NK-92 treated with Interleukin-12 subunit alpha and Interleukin-12 subunit beta, amount 100 ng/mL, for 24 hours (cell line): ENCODE measurements at places on chromosomes 2 and 18.

GRCh38 chr2:231661422-231662027 is 46.8 kb upstream of the PTMA start:
- DNase-seq: no peak

DNA sequence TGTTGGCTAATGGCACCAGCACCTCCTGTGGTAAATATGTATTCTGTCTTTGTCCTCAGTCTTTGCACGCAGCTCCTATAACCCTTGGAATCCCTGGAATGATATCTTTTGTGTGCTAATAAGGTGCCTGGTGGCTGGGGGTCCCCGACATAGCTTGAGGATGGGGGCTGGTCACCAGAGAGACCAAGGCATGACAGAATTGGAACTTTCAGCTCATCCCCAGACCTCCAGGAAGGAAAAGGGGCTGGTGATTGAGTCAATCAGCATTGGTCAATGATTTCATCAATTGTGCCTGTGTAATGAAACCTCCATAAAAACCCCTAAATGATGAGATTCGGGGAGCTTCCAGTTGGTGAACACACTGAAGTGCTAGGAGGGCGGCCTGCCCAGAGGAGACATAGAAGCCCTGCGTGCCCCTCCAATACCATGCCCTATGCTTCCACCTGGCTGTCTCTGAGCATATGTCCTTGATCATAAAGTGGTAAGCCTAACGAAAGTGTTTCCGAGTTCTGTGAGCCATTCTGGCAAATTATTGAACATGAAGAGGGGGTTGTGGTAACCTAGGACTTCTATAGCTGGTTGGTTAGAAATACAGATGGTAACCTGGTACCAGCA is 26.6 kb upstream of the KCMF1 start:
- no peak for DNase-seq

GRCh38 chr2:138059487-138060300 is 95.4 kb downstream of the HNMT start:
- DNase-seq: no peak

GRCh38 chr2:159555651-159556392 is 60.5 kb downstream of the BAZ2B start:
- no peak for DNase-seq

GRCh38 chr18:44693030-44693784 is 12.5 kb downstream of the SETBP1 start:
- no peak for DNase-seq

DNA sequence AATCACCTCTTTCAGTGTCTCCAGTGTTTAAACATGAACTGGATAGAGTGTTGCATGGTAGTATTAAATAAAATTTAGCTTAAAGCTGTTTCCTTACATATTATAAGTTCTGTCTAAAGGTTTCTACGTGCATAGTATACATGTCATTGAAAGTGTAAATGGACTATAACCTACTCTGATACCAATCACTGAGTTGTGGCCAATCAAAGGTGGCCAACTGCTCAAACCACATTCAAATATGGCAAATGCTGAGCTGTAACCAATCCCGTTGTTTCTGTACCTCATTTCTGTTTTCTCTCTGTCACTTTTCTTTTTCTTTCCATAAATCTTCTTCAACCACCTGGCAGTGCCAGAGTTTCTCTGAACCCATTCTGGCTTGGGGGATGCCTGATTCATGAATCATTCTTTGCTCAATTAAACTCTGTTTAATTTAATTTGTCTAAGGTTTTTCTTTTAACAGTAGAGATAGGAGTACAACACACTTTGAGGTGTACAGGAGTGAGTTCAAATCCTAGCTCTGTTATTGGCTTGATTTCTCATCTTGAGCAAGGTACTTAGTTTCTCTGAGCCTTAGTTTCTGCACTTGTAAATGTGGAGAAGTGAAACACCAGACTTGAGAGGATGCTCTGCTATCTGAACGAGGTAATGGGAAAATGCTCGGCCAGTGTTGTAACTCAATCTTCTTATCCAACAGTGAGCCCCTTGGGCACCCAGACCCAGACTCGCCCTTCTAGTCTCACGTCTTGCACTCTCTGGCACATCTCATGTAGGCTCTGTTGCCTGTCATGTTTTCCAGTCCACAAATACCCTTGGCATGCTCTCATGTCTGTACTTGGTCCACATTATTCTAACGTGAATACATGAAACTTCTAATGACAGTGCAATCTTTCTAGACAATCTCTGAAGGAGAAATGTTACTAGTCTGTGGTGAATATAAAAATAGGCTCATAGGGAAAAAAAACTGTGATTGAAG is 228.0 kb downstream of the PIK3C3 start:
- no peak for DNase-seq

DNA sequence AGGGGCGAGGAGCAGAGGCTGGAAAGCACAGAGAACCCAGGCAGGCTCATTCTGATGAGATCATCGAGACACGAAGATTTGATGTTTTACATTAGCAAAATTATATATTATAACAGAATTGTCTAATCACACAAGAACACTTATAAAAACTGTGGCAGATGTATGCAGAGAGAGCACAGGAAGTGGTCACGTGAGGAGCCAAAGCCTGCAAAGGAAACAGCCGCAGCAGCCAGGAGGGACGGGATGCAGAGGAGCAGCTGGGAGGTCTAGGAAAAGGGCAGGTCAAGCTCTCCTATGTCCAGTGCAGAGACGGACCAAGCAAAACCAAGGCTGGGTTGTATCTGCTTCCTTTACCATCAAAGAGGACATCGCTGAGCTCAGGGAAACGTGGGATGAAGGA is 355.1 kb upstream of the MYT1L start:
- no peak for DNase-seq

DNA sequence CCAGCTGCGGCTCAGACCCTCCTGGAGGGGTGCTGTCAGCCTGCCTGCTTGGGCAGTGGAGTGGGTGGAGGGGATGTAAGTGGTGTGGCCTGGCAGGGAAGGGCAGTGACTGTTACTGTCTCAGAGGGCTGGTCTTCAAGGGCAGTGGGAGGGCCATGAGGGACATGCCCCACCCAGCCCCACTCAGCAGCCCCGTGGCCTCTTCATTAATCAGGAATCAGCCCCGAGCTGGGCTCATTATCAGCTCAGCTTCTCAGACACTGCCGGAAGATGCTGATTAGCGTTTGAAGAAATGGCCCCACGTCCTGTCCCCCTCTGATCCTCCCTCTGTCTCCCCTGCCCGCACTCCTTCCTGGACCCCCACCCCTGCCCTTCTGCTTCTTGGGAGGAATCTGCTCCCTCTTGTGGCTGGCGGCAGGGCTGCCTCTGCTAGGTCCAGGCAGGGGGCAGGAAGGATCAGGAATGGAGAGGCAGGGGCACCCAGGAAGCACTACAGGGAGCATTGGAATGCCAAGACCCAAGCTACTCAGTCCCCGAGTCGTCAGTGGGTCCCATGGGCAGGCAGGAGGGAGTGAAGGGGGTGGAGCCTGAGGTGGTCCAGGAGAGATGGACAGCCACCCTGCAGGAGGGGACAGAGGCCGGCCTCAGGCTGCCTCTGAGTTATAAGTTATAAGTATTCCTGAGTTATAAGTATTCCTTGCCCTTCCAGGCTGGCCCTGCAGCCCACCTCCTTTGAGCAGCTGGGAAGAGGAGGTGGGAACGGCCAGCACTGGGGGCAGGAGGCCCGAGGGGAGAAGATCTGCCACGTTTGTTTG is 7.0 kb downstream of the ASIC4 start:
- no peak for DNase-seq

DNA sequence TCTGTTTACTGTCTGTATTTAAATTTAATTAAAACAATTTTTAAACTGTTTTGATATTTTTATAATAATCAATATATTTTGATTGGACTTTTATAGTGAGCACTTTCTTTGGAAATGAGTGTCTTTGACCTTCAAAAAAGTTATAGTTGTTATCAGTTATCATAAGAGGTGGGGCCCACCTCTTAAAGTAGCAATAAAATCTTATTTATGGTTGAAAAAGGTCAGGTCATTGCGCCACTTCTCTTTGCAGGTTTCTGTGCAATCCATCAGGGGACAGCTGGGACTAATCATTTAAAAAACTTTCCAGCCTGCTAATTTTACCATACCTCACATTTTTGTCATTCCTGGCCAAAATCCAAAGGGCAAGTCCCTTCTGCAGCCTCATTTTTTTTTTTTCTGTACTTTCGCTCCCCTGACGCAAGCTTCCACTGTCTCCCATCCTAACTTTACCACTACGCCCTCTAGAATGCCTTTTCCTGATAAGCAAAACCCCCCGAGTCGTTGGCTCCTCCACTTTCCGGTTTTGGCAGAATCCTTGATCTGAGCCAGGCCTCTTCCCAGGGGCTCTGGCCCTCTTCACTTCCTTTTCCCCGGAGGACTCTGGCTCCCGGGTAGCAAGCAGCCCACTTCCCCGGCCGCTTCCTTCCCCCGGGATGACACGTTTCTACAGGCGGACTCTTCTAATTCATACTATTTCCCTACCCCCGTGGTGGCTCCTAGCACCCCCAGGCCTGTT is 1.1 kb upstream of the SEH1L start:
- DNase-seq: no peak

GRCh38 chr18:23171581-23172156 is 36.4 kb downstream of the CABLES1 start:
- DNase-seq: no peak

DNA sequence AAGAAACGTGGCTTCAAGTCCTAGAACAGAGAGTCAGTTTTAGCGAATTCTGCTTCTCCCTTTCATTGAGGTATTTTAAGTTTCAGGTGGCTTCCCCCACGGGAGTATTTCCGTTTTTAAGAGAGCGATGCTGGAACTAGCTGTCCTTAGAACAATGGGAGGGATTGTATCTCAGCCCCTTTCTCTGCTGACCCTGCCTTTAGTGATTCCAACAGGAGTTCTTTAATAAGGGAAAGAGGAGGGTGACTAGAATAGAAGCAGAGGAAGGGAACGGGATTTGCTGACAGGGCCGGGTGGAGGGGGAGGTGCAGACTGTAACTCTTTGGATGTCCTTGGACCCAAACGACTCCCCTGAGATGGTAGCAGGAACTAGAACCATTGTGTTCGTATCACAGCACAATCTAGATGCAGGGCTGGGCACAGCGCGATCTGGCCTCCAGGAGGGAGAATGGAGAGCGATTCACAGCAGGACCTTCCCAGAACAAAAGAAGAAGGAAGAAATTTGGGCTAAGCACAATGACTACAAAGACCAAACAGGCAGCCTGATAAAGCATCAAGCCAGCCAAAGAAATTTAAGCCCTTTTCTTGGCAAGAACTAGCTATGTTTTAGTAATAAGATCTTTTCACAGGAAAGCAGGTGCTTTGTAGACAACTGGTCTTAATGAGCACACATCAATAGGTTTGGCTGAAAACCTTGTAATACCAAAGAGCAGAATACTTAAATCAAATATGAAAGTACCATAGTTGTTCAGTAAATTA is 15.8 kb upstream of the RTTN start:
- no peak for DNase-seq

- DNase-seq: no peak
Measured at GRCh38 chr2:210226223-210226622, 976 bp upstream of the ACADL start.

DNA sequence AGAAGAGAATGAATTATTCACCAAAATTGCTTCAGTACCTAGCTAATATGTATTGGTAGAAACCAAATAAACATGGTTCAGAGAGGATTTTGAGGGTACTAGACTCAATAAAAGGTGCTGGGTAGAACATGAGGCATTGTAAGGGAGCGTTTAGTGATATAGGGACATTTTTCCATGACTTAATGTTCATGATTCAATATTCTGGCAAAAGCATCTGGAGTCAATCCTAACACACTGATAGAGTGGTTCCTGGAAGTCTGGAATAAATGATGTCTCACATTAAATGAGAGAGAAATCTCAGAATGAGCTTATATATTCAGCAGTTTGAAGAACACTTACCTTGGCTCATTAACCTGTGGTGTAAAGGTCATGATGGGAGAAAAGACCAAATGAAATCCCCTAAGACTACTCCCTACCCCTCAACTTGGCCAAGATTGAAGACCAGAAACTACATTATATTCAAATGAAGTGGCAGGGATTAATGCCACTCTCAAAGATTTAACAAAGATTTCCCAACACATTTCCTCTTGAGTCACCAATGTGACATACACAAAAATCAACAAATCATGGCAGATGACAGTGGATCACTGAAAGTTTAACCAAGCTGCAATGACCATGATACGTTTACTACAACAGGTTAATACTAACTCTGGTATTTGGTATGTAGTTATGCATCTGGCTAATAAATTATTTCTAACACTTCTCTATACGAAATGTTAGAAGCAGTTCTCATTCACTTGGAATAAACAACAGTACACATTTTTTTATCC is 309.5 kb downstream of the SATB2 start:
- DNase-seq: no peak

DNA sequence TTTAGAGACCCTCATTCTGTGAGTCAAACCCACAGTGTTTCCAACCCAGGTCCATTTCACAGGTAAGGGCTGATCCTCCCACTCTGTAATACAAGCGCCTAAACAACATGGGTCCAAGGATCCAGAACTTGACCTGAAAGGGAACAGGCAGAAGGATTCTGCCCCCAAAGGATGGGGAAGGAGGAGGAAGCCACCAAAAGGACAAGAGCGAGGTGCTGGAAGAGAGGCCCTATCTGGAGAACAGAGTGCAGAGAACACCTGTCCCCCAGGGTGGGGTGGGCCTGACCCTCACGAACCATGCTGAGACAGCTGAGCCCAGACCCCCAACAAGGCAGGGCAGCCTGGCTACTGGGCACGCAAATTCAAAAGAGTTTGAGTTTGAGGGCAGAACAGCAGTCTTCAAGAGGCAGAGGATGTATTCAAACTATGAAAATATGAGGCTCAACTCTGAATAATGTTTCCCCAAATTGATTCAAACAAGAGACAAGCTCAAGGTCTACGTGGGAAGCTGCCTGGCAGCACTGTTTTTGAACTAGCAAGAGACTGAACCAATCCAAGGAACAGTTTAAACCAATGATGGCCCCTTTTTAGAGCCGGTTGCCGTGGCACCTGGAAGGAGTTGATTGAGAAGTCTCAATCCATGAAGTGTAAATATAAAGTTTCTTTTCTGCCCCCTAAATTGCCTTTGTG is 212.7 kb downstream of the ALPK2 start:
- no peak for DNase-seq

DNA sequence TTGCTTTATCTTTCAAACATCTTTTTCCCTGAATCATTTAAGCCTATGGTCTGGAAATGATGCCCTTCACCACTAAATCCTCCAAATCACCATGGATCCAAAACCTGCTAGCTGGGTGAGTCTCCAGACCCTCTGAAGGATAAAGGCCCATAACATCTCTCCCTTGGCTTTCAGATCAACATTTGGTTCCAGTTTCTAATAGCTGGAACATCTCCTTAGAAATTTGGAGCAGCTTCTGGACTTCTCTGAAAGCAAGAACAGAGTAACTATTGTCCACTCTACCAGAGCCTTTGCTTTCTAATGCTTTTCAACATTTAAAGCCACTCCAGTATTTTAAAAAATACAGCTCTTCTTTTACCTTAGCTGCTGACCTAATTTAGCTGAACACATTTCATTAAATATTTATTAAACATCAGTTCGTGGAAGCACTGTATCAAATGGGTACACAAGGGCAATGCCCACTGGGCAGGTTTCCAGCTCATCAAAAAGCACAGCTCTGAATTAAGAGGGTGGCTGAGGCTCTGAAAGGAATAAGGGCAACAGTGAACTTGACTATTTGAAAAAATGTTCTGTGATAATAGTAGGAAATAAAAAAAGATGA is 75.3 kb downstream of the GALNT3 start:
- no peak for DNase-seq
